ENCODE measurements at places on chromosomes 2 and 18.
A peak's percentile ranks its signal among the peaks of the same experiment; 100 is the strongest.

DNA sequence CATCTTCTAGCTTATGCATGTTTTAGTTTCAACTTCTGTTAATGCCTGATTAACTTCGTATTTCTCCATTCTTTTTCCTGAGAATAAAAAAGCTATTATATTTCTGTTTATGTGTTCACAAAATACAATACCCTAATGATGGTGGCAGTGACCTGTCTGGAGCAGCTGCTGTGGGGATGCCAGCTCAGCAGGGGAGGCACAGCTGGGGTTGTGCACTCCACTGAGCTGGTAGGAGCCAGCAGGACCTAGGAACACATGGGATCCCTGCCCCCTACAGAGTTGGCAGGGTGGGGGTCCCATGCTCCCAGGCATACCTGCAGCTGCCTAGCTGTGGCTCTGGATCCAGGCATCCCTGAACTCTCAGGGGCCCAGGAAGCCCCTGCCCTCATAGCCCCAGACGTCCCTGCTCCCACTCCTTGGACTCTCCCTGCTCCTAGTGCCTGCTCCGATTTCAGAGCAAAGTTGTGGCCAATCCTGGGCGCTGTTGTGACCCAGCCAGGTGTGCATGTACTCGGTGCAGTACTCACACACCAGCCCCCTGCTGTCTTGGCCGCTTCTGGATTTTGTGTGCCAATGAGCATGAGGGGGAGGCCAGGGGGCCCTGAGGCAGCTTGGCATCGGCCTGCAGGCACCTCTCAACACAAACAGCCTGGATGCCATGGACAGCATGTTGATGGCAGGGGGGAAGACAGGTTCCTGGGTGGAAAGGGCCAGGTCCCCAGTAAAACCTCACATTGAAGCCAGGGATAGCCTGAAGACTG lies 546.0 kb downstream of the ZNF804A start:
- no peak for DNase-seq

- no peak for DNase-seq
Measured at GRCh38 chr18:34592961-34593382, 117.1 kb upstream of the DTNA start.

DNA sequence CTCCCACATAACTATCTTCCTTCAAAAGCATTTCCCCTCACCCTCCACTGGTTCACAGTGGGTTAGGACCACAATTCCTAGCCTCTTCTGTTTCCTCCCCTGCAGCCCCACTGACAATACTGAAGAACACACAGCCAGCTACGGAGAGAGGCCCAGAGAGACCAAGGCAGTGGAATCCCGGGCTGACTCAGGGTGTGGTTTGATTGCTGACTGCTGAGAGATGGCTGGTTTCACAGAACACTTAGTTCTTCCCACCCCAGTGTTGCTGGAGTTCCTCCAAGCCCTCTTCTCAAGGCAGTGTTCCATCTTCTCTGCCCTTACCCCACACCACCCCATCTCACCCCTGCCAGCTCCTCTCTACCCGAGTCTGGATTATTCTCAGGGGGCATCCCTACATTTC lies 43.3 kb upstream of the ZFP36L2 start:
- DNase-seq: no peak

- DNase-seq: no peak
Measured at GRCh38 chr18:72075040-72075439, 469.1 kb downstream of the CBLN2 start.

- DNase-seq: no peak
Measured at GRCh38 chr2:238145851-238146250, 7.4 kb downstream of the KLHL30 start.

- no peak for DNase-seq
Measured at GRCh38 chr2:80068038-80068731, 236.4 kb downstream of the LRRTM1 start.

DNA sequence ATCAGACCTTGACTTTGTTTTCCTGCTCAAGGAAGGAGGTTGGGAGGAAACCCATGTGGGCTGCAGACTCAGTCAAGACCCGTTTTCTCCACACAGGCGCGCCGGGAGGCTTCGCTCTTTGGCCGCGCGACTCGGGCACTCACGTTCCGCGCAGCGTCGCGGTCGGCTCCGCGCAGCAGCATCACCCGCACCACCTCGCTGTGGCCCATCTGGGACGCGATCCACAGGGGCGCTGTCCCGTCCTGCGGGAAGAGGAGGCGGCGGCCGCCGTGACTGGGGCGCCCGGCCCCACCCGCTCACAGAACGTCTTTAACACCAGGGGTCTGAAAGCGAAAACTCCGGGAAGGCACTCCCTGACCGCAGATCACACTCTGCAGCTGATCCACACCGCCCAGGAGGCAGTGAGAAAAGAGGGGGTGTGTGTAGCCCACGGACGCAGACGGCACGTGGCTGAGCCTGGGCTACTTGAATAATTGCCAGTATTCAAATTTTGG lies 33.1 kb upstream of the NPC1 start:
- no peak for DNase-seq

DNA sequence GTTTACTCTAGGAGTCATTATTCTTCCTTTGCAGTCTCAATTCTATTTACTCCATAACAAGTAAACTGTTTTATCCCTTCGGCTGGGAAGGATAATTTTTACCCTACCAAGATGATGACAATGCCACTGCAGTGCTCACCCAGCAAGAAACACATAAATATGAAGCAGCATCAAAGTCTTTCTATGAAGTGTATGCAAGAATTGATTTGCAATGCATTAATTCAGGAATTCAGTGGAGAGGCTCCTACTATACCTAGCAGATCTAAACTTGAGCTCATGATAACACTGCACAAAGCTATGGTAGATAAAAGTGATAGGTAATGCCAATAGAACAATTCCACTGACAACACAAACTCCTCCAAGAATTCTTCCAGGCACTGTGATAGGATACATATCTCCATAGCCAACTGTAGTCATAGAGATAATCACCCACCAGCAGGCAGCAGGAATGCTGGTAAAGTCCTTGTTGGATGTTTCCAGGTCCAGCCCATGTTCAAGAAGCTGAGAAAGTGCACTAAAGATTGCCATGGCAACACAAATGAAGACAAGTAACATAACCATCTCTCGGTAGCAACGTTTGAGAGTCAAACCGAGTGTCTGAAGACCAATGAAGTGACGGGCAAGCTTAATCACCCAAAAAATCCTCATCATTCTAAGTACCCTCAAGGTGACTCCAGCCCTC lies 49.9 kb downstream of the KCNG3 start:
- DNase-seq: no peak

DNA sequence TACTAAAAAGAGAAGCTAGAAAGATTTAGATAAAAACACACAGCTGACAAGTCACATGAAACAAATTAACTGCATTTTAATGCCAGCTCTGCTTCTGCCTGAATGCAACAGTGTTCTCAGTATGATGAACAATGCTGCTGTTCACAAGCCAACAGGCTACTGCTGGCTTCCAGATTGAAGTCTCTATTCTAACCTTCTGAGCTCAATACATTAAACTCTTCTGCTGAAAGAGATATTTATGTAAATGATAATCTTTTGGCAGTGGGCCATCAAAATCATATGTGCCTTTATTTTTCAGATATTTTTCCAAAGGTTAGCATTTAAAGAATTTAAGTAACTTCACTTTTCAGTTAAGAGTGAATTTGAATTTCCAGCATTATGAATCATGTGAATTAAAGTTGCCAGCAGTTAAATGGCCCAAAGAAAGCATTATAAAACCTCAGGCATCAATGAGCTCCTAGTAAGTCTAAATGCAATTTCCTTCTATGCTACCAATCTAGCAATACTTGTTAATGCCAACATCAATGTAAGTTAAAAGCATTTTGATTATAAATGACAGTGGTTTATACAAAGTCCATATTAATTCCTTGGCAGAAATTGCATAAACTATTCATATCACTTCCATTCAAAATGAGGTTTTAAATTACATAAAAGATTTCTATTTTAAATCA lies 72.4 kb downstream of the ID2 start:
- DNase-seq: no peak

- DNase-seq: no peak
Measured at GRCh38 chr2:190683802-190684201, 34.9 kb downstream of the NAB1 start.

DNA sequence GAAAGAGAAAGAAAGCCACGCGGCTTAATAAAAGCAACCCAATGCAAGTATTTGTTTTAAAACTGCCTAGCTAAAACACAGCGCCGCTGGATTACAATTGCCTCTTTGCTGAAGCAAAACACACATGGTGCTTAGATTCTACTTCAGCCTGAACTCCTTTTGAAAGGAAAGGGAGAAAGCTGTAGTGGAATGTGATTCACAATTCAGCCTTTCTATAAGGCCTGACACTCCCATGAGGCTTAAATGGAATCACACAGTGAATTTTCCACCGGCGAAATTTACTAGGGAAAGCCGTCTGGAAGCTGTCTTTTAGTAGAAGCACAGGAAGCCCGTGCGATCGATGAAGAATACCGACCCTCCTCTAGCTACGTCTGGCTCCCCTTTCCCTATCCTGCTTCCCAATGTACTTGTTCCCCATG lies 348.0 kb downstream of the DLGAP1 start:
- no peak for DNase-seq

GRCh38 chr2:47631306-47631705 lies 151.6 kb upstream of the MSH6 start:
- no peak for DNase-seq

DNA sequence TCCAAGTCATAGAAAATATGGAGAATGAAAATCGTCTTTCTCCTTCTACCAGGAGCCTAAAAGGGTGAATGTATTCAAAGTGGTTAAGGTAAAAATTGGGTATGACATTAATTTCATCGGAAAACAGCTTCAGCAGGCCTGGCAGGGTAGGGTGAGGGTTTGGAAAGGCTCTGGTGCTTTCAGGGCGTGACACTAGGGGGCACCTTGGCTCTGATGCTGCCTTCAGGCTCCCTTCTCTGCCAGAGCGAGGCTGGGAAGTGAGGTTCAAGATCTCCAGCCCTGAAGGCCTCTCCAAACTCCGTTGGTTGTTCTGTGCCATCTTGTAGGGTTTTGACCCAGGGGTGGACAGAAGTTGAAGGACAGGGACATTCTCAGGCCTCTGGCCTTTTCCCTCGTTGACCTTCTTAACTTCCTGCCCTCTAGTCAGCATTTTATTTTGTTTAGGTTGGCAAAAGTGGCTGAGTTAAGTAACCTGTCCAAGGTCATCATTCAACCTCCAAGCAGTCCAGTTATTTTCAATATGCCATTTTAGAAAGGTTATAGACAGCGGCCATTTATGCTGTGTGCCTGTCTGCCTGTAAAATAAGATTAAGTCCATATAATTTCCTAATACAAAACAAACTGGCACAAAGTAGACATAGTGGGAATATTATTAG lies 40.3 kb downstream of the EML6 start:
- peak; percentile 38 for DNase-seq

DNA sequence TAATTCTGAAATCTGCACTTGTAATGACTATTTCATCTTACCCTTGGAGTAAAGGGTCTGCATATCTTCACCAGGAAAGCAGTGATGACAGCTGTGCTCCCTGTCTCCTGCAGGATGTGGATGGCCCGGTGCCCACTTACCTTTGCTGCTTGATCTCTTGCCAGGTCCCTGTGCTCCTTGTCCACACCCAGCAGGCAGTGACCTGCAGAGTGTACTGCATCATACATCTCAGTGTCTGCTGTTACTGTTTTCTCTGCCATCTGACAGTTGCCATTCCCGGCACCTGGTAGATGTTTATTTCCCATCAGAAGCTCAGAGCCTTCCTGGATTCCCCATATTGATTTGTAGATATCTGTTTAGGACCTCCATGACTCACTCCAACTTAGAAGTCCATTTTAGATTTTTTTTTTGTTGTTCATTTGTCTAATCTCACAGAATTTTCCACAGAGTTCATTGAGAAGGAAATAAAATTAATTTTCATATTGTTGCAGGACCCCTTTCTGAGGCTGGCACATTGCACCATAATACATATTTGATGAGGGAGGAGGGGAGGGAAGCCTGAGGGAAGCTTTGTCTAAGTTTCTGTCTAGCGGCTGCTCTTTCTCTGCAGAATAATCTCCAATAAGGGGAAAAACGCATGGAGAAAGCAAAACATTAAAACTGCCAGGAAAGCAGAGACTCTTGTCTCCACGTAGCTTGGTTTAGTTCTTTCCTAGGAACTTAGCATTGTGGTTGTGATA lies 697.5 kb upstream of the RAB6C start:
- no peak for DNase-seq

GRCh38 chr2:161708350-161708975 lies 84.2 kb downstream of the SLC4A10 start:
- no peak for DNase-seq

DNA sequence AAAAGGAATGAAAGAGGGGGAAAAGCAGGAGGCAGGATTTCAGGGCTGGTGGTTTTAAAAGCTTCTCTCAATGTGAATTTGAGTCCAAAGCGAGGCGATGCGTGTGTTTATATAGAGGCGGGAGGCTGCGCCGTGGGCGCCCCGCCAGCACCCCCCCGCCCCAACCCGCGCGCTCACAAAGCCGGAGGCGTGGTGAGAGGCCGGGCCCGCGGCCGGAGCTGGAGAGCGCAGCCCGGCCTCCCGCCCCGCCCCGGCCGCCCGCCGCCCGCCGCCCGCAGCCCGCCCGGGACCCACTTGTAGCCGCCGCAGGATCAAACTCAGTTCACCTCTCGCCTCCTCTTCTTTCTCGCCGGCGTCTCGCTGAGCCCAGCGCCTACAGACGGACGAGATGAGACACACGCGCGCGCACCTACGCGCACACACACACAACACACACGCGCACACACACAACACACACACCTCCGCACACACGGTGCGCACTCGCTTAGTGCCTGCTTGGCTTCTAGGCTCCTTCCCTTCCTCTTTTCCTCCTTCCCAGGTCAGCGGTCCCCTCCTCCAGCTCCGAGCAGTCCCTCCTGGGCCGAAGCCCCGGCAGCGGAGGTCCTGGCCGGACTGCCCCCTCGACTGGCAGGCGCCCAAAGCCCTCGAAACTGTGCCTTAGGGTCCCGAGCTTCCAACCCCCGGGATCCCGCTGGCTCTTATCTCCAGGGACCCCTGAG lies 1.3 kb upstream of the CYP26B1 start:
- DNase-seq: no peak

- DNase-seq: no peak
Measured at GRCh38 chr2:7375901-7376300, 458.7 kb downstream of the RNF144A start.

GRCh38 chr2:54968561-54969218 lies 81.6 kb downstream of the RTN4 start:
- no peak for DNase-seq

DNA sequence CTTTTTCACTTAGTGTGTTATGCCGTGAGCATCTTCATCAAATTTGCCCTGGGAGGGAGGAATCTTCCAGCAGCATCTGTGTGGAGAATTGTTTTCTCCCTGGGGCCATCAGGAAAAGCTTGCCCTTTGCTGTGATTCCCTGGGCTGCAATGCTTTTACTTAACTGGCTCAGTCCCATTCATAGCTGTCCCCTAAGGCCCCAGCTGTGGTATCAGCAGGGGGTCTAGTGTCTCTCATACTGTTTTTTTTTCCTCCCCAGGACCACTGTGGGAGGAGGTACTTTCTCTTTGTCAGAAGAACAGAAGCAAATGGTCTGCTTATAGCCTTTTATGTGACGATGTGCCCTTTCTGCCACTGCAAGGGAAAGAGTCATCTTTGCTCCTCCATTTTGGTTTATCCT lies 176.8 kb upstream of the CELF4 start:
- DNase-seq: no peak

- DNase-seq: no peak
Measured at GRCh38 chr2:191601060-191601459, 76.9 kb upstream of the NABP1 start.
